ENCODE measurements at places on chromosomes 16 and 17. TPM values are rescaled to one million over a fixed set of nuclear protein-coding genes. Genes with fewer than 3 reads are reported as not detected.

GRCh38 chr16:57722651-57723050 is 12.9 kb upstream of the KATNB1 start:
- no peak overlapping the region for H3K27ac ChIP-seq
- no peaks in the 10 kb centered on the region for H3K4me1 ChIP-seq
- no peak overlapping the region for H3K4me3 ChIP-seq
- no peak for DNase-seq
- H3K36me3 ChIP-seq = no peaks in the 10 kb centered on the region
- no peaks in the 10 kb centered on the region for H3K27me3 ChIP-seq

GRCh38 chr16:83315271-83315670 is 492.5 kb upstream of the HSBP1 start:
- no peaks in the 10 kb centered on the region for H3K4me1 ChIP-seq
- no peak overlapping the region for H3K4me3 ChIP-seq
- H3K27me3 ChIP-seq = no peaks in the 10 kb centered on the region

DNA sequence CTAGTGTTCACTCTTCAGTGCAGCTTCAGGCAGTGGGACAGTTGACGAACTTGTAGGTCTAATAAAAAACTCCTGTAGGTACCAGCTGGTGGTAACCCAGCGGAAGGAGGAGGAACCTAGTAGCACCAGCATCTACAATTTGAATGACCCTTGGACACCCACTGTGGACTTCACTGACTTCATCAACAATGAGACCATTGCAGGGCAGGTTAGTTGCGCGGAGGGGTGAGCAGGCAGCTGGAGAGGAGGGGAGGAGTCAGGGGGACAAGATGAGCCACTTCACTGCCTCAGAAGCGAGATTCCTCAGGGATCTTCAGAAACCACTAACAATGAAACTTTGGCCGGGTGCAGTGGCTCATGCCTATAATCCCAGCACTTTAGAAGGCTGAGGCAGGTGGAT is 22.3 kb downstream of the AOC3 start:
- H3K36me3 ChIP-seq = no peaks in the 10 kb centered on the region
- no peak overlapping the region for H3K4me3 ChIP-seq
- H3K27me3 ChIP-seq = no peaks in the 10 kb centered on the region
- DNase-seq = no peak
- no peak overlapping the region for H3K27ac ChIP-seq

The KRTAP2-3 gene
- total RNA-seq = not detected

DNA sequence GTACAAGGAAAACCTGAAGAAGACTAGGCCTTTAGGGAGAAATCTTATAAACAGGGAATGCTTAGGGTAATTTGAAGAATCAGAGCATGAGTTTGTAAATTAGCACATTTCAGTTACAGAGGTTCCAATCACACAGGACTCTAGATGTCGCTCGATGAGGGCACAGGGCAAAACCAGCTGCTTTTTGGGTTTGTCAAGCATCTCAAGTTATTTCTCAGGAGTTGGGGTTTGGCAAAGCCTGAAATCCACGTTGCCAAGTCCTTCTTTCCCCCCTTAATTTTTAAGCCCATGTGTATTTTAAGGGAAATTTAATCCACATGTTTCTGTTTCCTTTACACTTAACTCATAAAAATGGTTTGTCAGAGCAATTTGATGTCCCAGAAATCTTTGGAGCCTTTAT is 146.9 kb downstream of the ANKFN1 start:
- H3K36me3 ChIP-seq = no peaks in the 10 kb centered on the region
- peaks cover 3% of the 10 kb centered on the region for H3K4me1 ChIP-seq
- no peaks in the 10 kb centered on the region for H3K27me3 ChIP-seq
- no peak overlapping the region for H3K4me3 ChIP-seq

- H3K27me3 ChIP-seq = no peaks in the 10 kb centered on the region
- no peak overlapping the region for H3K27ac ChIP-seq
- no peaks in the 10 kb centered on the region for H3K4me1 ChIP-seq
- H3K36me3 ChIP-seq = no peaks in the 10 kb centered on the region
- DNase-seq = no peak
Observed at GRCh38 chr17:15385305-15385704, 43.9 kb upstream of the TEKT3 start.

- H3K27ac ChIP-seq = no peak overlapping the region
- peaks cover 70% of the 10 kb centered on the region for H3K4me1 ChIP-seq
- no peak overlapping the region for H3K4me3 ChIP-seq
- H3K36me3 ChIP-seq = no peaks in the 10 kb centered on the region
Observed at GRCh38 chr17:77842528-77843147, 115.9 kb upstream of the TNRC6C start.
